ENCODE measurements at places on chromosomes 1 and 21.

- DNase-seq, result no peak
These were observed 14.7 kb downstream of the INTS3 start for GRCh38 chr1:153742411-153743142.

DNA sequence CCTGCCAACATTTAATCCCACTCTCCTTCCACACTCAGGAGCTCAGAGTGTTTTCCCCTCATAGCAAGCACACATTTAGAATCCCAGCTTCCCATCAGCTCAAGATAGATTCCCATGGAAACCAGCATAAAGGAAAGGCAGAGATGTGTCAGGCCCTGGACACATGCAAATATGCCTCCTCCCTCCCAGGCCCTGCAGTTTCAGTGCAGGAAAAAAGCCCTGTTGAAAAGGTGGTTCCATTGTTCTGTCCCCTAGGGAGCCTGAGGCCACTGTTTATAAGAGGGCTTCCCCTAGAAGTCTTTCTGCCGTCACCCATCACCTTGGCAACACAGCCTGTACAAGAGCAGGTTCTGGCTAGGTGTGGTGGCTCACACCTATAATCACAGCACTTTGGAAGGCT, 3.6 kb downstream of the CACNA1S start:
- DNase-seq, result no peak

DNA sequence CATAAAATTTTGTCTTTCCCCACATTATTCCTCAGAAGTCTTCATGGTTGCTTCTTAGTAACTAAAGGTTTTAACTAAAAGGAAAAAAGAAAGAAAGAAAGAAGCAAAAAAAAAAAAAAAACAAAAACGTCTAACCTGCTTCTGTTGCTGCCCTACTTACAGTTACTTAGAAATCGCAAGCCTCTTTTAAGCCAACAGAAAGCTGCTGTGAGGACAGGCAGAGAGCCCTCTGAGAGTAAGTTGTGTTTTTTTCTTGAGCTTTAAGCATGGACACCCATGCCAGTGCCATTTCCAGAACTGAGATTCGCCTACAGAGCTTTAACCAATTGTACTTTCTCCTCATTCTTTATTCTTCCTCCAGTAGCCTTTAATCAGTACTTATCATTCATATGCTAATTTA, 25.6 kb upstream of the RGS1 start:
- DNase-seq, result no peak

DNA sequence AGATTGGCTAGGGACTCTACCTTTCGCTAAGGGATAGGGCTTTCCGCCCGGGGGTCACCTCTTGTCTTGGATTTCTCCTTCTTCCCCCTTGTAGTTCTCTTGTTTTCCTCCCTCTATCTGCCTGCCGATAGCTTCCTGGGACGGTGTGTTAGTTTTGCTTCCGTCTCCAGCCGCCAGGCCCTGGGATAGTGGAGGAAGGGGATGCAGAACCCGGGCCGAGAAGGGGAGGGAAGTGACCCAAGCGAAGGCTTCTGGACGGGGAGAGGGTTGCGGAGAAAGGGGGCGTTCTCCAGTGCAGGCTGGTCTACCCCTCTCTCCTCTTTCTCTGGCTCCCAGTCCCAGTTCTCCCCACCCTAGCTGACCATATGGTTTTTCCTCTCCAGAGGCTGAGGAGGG, 871 bp downstream of the TUFT1 start:
- no peak for DNase-seq

DNA sequence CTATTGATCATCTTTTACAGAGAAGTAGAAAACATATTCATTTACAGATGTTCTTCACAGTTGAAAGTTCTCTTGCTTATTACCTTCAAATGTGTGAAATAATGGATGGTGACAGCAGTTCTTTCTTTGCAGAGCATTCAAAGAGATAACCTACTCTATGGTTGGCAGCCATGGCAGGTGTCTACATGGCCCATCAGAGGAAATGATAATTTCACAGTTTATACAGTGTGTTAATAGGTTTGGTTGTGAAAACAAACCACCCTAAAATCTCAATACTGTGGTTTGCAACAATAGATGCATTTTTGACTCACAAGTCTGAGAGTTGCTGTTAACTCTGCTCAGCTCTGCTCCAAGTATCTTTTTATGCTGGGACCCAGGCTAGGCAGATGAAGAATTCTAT, 241.2 kb upstream of the SAMSN1 start:
- no peak for DNase-seq

DNA sequence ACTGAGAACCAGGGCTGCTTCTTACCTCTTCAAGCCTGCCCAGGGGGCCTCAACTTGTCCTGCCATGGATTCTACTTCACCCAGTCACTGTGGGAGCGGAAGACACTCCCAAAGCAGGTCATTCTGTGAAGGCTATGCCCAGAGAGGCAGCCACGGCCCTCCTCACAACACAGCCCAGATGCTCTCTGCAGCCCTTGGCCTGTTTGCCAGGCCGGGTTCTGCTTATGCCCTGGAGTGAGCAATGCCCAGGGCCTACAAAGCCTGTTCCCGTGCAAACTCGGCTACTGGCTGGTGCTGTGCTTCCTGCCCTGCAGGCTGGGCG, 33.8 kb upstream of the SLC30A1 start:
- no peak for DNase-seq

DNA sequence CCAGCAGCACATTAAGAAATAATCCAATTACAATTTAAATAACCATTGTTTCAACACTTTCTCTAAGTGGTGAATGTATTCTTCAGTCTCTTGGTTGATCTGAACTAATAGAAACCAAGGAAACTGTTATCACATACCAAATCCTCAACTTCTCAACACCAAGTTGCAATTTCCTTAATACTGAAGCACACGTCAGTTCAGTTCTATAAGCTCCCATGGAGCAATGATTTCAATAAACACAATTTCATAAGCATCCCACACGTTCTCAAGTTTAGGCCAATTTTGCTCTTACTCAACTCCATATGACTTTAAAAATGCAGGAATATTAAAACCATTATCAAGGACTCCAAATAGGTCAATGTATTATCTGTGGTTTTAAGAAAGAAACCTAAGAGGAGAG, 5.8 kb upstream of the ERG start:
- DNase-seq, result no peak

- DNase-seq, result no peak
These were observed 9.1 kb downstream of the NHLH1 start for GRCh38 chr1:160375788-160376524.

DNA sequence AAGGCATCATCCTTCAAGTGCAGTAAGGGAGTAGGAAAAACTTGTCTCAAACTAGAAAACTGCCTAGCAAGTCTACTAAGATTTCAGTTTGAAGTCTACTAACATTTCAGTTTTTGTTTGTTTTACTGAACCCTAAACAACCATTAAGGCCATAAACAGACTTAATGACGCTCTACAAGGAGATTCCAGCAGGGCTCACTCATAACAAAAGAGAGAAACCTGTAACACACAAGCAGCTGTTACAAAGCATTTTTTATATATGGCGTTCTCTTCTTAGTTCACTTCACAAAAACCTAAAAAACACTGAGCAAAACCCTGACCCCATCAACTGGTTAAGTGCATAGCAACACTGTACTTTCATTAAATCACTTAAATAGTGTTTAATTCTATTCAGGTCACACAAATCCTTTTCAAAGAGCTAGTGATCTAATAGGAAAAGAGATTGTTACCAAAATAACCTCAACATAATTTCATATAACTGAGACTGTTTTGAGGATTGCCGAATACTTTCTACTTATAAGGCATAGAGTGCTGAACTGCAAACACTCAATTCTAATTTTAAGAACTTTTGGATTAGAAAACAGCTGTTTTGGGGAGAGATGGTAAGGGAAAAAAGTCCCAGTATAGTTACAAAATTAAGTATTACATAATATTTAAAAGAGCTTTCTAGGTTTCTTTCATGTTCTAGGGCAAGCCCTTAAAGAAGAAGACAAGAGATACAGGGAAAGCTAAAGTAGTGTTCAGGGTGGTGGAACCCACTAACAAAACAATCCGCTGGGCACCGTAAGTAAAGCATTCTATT, 1.4 kb downstream of the B3GALNT2 start:
- DNase-seq, result no peak

DNA sequence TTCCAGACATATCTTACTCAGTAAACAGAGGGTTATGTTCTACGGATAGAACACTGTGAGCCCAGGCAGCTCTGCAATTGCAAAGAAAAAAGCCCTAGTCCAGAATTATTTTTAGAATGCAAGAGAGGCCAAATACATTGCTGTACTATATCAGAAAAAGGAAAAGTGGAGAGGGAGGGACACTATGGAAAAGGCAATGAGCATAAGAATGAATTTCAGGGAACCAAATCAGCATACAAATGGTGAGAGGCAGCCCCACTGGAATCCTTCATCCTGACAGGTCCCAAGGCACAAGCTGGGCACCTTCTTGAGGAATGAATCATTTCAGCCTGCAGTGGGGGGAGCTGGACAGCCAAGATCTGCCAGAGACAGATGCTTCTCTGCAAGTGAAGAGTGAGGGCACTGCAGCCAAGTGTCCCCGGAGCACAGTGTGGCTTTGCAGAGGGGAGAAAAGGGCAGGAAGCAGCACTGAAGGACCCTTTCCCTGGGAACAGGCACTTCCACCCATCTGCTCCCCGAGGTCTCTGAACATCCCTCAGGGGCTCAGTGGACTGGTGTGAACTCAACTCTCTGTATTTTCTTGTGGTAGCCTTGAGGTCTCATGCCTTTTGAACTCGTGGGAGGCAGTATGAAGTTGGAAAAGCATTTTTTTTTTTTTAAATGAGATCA, 115.6 kb downstream of the XCL2 start:
- DNase-seq, result no peak

DNA sequence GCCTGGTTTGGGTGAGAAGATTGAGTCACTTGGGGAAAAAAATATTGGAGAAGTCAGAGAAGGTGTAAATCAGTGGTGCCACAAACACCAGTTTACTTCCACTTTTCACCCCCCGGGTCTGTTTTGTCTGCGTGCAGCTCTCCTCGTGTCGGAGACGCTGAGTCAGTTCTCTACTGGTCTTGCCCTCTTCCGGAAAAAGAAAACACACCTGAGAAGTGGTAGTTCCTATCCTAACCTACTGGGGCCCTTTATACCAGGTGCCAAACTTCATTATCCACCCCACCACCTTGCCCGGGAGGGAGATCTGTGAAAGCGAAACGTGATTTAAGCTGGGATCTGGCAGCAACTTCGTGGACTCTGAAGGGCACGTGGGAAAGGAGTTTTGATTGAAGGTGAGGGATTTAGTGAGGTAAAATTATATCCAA, 855 bp upstream of the IVNS1ABP start:
- peak; percentile 38 for DNase-seq

GRCh38 chr1:185292237-185292636, 24.8 kb downstream of the IVNS1ABP start:
- DNase-seq, result no peak

DNA sequence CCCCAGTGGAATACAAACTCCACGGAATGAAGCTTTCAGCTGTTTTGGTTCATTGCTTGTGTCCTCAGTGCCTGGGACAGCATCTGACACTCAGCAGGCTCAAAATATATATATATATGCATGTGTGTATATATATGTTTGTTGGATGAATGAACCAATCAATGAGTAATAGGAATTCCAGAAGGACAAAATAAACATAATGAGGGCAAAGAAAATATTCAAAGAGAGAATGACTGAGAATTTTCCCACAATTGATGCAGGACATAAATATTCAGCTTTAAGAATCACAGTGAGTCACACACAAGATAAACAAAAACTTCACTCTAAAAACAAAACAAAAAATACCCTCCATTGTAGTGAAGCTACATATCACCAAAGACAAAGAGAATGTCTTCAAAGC, 64.0 kb downstream of the CHD5 start:
- no peak for DNase-seq

GRCh38 chr1:186094172-186094571, 280.9 kb downstream of the TPR start:
- DNase-seq, result no peak

GRCh38 chr1:7899741-7900140, 40.9 kb downstream of the TNFRSF9 start:
- no peak for DNase-seq

DNA sequence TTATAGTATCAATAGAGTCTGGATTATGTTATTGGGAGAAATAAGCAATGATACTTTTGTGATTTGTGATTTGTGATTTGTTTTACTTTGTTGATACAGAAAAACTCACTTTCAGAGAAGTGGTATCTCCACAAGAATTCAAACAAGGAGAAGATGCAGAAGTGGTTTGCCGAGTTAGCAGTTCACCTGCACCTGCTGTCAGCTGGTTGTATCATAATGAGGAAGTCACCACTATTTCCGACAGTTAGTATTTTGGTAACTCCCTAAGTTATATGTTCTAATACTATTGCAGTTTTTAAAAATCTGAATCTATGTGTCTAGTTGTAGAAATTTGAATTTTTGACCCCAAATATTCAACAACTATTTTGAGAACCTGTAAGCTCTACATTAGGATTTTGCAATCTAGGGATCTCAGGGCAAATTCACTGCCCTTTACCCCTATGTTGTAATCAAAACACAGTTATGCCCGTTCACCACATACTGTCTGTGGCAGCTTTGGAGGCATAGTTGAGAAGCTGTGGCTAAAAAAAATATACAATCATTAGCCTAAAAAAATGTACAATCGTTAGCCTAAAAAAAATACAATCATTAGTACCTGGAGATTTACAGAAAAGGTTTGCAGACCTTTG, 288.1 kb downstream of the NCAM2 start:
- no peak for DNase-seq

- DNase-seq, result no peak
These were observed 3.5 kb downstream of the PPP1R15B start for GRCh38 chr1:204408074-204408507.

DNA sequence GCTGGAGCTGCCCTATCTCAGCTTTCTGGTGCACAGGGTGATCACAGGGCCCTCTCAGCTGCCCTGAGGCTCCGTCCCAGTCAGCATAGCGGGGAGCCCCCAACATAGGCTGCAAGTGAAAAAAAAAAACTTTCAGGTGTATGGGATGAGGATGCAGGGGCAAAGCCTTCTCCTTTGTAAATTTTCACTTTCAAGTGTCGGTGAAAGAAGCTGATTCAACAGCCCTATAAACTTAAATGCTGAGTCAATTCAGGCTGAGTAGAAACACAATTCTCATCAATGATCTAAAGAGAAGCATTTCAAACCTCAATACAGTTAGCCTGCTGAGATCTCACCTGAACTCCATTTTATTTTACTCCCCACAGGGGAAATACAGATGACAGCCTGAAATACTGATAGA, 171.2 kb downstream of the SEC16B start:
- DNase-seq, result no peak

DNA sequence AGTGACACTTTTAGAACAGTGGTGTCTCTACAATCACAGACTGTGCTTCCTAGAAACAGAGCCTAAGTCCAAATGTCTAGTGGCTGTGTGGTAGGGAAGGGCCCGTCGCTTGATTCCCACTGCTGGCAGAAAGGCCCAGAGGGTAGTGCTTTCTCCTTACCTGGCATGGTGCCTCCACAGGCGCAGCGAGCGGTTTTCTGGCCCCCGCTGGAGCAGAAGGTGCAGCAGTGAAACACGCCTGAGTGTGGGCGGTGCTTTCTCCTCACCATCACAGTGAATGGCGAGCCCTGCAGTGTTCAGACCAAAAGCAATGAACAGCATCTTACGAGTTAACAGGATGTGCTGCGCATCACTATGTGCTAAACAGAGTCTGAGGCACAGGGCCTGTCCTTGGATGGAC, 8.3 kb downstream of the TRIM45 start:
- no peak for DNase-seq

Data from stimulated activated CD8-positive, alpha-beta memory T cell treated with anti-CD3 and anti-CD28 coated beads, Interleukin-2, amount 100 ng/mL, for 48 hours (primary cell).